T-helper 17 cell (primary cell): ENCODE measurements at places on chromosomes 5 and 9. TPM values are rescaled to one million over a fixed set of nuclear protein-coding genes. Genes with fewer than 3 reads are reported as not detected.

DNA sequence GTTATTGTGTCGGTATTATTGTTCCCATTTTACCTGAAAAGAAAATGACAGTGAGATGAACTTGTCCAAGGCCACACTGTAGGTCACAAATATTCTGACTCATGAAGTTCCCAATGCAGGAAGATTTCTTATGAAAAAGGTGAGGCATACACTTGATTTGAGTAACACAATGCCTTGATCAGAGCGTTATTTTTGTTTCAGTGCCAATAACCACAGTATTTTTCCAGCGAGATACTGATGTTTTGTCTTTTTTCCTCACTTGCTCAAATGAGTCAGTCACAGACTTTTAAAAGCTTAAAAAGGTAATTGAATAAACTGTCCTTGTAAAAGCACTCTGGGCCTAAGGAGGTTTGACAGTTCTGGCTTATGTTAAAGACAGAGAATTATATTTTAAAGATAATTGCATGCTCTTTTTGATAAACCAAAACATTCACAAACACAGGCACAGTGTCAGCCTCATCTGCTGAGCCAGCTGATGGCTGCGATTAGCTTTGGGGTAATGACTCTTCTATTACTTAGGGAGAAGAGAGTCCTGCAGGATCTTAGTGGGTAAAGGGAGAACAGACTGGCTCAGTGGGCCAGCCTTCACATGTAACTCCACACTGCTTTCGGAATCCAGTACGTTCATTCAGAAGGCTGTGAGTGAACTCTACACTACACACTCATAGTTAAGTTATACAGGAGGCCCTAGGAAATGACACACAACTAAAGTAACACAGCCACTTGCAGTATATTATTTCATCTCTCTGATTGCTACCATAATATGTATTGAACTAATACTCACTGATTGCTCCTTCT, 165.5 kb upstream of the CD180 start:
- H3K4me3 ChIP-seq = no peak overlapping the region
- H3K36me3 ChIP-seq = peaks cover 6% of the 10 kb centered on the region
- no peak overlapping the region for H3K27ac ChIP-seq
- no peak for DNase-seq

GRCh38 chr5:136064510-136064909, 35.7 kb downstream of the TGFBI start:
- no peaks in the 10 kb centered on the region for H3K36me3 ChIP-seq
- H3K27me3 ChIP-seq = no peaks in the 10 kb centered on the region
- no peak for DNase-seq
- H3K4me1 ChIP-seq = no peaks in the 10 kb centered on the region

DNA sequence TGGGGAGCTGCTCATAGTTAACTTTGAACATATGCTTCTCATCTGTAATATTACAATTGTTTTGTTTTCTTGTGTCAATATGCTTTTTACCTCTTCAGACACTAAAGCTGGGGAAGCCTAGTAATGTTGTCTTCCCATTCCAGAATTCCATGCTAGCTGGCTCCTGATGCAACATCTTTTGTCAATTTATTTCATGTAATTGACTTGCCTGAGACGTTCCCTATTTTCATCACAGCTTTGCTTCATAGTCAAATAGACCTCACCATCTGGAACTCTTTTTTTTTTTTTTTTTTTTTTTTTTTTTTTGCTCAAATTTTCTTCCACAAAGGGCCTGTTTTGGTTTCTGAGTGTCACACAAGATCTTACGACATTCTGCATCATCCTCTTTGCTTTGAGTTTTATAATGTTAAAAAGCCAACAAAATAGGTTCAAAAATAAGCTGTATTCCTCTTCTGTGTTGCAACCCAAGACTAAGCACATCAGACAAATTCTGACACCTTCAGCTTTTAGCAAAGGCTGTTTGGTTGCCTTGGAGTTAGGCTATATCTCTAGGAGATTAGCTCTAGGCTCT, 235.2 kb downstream of the NR3C1 start:
- H3K27ac ChIP-seq = no peak overlapping the region
- no peaks in the 10 kb centered on the region for H3K36me3 ChIP-seq
- H3K4me1 ChIP-seq = peaks cover 2% of the 10 kb centered on the region
- no peak for DNase-seq

DNA sequence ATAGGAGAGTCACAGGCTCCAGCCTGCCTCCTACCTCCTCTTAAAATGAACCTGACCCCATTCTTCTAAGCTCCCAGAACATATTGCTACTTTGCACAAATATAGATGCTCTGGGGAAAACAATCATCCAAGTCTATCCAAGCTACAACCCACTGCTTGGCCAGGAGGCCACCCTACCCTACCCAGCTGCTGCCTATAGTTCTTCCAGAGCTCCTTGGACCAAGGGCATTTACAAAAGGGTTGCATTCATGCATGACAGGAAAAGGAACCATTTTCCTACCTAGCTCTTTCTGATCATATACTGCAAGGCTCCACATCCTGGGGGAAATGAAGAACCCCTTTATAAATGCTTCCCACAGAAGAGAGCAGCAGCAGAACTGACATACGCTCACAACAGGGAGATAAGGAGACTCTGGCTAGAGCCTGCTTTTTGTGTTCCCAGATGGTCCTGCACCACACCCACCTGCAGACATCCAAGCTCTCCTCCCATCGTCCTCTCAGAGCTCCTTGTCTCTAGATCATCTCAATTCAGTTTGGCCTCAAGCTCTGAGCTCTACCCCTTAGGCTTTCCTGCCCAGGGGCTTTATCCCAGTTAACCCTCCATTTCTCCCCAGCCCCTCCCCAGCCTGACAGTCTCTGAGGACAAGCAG, 185.5 kb downstream of the SPOCK1 start:
- peaks cover 71% of the 10 kb centered on the region for H3K27me3 ChIP-seq
- DNase-seq = no peak
- H3K4me1 ChIP-seq = no peaks in the 10 kb centered on the region
- H3K4me3 ChIP-seq = no peak overlapping the region
- no peak overlapping the region for H3K27ac ChIP-seq

DNA sequence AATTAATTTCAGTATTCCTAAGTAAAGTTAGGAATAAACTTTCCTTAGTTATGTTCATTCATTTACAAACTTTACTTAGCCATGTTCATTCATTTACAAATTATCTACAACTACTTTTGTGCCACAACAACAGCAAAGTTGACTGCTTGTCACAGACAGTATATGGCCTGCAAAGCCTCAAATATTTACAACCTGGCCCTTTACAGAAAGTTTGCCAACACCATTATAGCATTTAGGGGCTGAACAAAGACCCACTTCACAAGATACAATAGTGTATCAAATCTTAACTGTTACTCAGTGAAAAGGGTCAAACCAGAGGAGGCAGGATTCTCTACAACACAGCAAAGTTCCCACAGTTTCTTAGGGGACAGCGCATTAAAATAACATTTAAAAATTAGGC, 9.7 kb upstream of the OTULINL start:
- peaks cover 3% of the 10 kb centered on the region for H3K4me1 ChIP-seq
- DNase-seq = no peak
- H3K4me3 ChIP-seq = no peak overlapping the region

GRCh38 chr5:73204733-73205132, 31.7 kb downstream of the TMEM174 start:
- peaks cover 12% of the 10 kb centered on the region for H3K36me3 ChIP-seq
- H3K4me3 ChIP-seq = no peak overlapping the region
- H3K27ac ChIP-seq = no peak overlapping the region
- peaks cover 3% of the 10 kb centered on the region for H3K4me1 ChIP-seq
- DNase-seq = no peak
- peaks cover 73% of the 10 kb centered on the region for H3K27me3 ChIP-seq

Gene HAVCR2
- 2.7 TPM for total RNA-seq

Gene CLIC3
- total RNA-seq = 1.9 TPM

Gene CARD9
- 0.86 TPM for total RNA-seq

Gene SLC36A3
- not detected for total RNA-seq
